ENCODE measurements at places on chromosomes 3 and 15.

- H3K4me3 ChIP-seq: no peak overlapping the region
- H3K4me1 ChIP-seq: no peaks in the 10 kb centered on the region
- DNase-seq: no peak
- no peaks in the 10 kb centered on the region for H3K36me3 ChIP-seq
- H3K27ac ChIP-seq: no peak overlapping the region
These were observed 705.8 kb downstream of the NR2F2 start for GRCh38 chr15:97036301-97036700.

GRCh38 chr3:24756101-24756888, 261.6 kb upstream of the THRB start:
- H3K4me1 ChIP-seq: no peaks in the 10 kb centered on the region
- H3K4me3 ChIP-seq: no peak overlapping the region
- H3K36me3 ChIP-seq: no peaks in the 10 kb centered on the region
- DNase-seq: no peak
- no peaks in the 10 kb centered on the region for H3K27me3 ChIP-seq
- H3K27ac ChIP-seq: no peak overlapping the region

DNA sequence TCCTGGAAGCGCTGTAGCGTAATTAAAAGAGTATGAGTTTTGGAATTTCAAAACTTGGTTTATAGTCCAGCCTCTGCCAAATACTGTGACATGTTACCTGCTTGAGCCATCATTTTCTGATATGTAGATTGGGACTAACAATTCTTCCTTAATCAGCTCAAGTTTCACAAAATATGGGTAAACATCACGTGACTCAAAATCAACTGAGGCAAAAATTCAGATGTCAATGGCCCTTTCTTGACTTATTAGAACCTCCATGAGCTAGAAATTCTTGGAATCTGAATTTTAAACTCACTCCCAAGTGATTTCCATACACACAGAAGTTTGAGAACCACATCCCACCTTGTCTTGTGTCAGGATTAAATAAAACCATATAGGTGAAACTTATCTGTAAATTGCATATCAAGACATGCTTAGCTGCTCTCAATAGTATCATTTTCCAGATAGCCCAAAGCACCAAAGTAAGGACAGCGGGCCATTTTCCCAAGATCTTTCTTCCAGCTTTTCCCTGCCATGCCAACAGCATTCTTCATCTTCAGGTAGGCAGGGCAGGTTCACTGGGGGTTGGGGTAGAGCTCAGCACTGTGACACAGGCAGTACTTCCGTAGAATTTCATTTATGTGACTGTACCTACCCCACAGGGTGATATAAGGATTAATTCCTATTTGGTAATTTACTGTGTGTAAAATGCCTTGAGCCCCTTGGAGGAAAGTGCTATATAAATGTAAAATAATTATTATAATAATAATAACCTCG, 379.0 kb downstream of the TIGIT start:
- no peak overlapping the region for H3K27ac ChIP-seq
- peaks cover 6% of the 10 kb centered on the region for H3K36me3 ChIP-seq
- no peaks in the 10 kb centered on the region for H3K27me3 ChIP-seq
- H3K4me1 ChIP-seq: no peaks in the 10 kb centered on the region
- DNase-seq: no peak

DNA sequence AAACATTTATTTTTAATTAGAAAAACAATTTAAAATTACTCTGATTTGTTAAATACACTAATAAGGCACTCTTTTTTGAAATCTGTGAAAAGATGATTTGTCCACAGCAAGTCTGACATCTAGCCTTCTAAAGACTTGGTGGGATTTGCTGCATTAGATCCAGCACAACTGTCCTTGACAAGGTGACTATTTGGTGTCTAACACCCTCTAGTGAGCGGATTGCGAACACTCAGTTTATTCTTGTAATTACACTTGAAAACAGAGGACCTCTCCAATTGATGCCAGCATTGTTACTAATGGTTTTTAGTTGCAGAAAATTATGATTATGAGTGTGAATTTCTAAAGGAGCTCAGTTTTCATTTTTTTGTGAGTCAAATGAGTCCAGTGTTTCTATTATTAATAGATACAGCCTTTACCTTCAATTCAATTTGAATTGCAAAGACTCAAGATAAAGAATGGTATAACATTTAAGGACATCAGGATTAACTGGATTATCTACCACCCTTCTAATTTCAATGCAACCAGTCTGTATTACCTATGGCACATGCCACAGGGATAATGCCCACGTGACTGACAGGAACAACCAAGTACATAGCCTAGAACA, 29.7 kb upstream of the STRIT1 start:
- peak; percentile 25 for DNase-seq
- no peak overlapping the region for H3K4me3 ChIP-seq
- H3K27me3 ChIP-seq: no peaks in the 10 kb centered on the region
- no peaks in the 10 kb centered on the region for H3K4me1 ChIP-seq

DNA sequence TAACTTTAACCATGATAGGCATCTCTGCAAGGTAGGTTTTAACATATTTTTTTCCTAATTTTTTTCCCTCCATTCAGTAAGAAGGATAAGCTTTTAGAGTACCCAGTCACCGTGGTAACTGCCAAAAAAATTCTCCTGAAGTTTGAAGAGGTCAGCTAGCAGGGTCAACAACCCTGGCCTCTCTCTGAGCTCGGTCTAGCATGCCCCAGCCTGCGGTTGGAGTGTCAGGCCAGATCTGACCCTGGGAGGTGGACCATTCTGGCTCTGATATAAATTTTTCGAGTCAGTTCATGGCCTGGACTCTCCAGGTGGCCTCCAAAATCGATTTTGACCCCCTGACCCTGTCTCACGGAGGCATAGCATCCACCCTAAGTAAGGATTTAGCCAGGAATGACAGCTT, 29.7 kb downstream of the SOX2 start:
- no peaks in the 10 kb centered on the region for H3K36me3 ChIP-seq
- DNase-seq: no peak
- H3K27me3 ChIP-seq: peaks cover 17% of the 10 kb centered on the region

DNA sequence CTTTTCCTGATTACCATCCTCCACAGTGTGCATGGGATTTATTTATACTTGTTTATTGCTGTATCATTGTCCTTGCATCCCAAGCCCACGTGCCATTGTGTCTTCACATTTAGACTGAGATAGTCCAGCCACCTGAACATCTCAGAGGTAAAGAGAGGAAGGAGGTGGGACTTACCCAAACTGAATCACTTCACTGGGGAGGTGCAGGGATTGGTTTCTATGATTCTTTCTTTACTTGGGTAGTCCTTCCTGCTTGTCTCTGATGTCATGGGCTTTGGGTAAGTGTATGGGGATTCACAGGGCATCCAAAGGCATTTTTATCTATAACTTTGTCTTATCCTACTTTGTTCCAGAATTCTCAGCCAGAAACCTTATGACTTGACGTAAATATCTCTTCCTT, 141.5 kb upstream of the UMPS start:
- no peaks in the 10 kb centered on the region for H3K36me3 ChIP-seq
- peaks cover 74% of the 10 kb centered on the region for H3K27me3 ChIP-seq
- no peak for DNase-seq
- no peaks in the 10 kb centered on the region for H3K4me1 ChIP-seq

GRCh38 chr15:58179206-58179605, 41.0 kb downstream of the AQP9 start:
- no peak for DNase-seq
- no peak overlapping the region for H3K4me3 ChIP-seq
- peaks cover 38% of the 10 kb centered on the region for H3K27me3 ChIP-seq
- no peaks in the 10 kb centered on the region for H3K4me1 ChIP-seq
- no peak overlapping the region for H3K27ac ChIP-seq

DNA sequence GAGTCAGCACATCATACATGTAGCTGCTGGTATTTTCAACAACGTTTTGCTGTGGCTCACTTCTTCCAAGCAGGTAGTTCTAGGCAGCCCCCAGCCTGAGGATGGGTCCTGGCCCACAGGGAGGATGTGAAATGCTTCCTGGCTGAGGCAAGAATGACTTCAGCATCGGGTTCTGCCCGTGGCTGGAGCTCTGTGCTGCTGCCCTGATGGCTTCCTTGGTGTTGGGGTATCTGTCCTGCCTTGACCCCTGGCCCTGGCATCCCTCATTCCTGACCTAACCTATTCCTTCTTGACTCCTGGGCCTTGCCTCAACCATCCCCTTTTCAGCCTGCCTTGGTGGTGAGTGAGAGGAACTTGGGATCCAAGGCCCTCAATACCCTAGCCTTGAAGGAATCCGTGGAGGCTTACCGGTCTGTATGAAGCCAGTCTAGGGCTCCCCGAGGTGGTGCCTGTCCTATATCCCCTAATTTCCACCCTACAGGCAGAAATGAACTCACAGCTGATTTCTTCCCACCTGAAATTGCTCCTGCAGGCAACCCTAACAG, 300.6 kb downstream of the TLE3 start:
- H3K36me3 ChIP-seq: no peaks in the 10 kb centered on the region
- DNase-seq: no peak
- H3K27me3 ChIP-seq: peaks cover 31% of the 10 kb centered on the region
- no peak overlapping the region for H3K27ac ChIP-seq
- H3K4me1 ChIP-seq: peaks cover 3% of the 10 kb centered on the region

DNA sequence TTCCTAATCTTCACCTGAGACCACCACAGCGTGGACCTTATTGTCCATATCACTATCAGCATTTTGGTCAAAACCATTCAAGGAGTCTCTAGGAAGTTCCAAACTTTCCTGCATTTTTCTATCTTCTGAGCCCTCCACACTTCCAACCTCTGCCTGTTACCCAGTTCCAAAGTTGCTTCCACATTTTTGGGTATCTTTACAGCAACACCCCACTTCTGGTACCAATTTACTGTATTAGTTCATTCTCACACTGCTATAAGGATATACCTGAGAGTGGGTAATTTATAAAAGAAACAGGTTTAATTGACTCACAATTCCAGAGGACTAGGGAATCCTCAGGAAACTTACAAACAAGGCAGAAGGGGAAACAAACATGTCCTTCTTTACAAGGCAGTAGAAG, 103.3 kb upstream of the CBLB start:
- peaks cover 16% of the 10 kb centered on the region for H3K36me3 ChIP-seq
- no peaks in the 10 kb centered on the region for H3K27me3 ChIP-seq
- no peaks in the 10 kb centered on the region for H3K4me1 ChIP-seq
- no peak overlapping the region for H3K27ac ChIP-seq

DNA sequence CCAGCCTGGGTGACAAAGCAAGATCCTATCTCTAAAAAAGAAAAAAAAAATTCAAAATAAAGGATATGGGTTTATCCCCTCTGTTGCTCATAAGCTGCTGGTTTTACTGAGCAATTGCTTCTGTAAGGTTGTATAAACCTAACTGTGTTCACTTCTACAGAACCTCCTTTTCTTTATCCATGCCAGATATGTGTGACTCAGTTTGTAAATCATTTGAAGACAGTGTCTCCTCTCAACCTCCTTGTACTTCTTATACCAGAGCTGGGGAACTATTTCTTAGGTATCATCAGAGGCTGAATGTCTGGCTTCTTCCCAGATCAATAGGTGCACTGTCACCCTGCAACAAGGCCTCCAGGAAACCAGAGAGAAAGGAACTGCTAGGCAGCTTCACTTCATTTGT, 273.8 kb downstream of the CD47 start:
- no peaks in the 10 kb centered on the region for H3K36me3 ChIP-seq
- no peak for DNase-seq
- H3K27ac ChIP-seq: no peak overlapping the region
- H3K4me3 ChIP-seq: no peak overlapping the region
- H3K4me1 ChIP-seq: peaks cover 4% of the 10 kb centered on the region

DNA sequence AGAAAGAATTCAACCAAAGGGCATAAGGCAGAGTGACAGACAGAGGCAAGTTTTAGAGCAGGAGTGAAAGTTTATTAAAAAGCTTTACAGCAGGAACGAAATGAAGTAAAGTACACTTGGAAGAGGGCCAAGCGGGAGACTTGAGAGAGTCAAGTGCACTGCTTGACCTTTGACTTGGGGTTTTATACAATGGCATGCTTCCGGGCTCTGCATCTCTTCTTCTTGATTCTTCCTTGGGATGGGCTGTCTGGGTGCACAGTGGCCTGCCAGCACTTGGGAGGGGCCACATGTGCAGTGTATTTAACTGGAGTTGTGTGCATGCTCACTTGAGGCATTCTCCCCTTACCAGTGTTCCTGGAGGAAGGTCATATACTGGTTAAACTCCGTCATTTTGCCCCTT, 30.4 kb upstream of the KLHL25 start:
- H3K27me3 ChIP-seq: peaks cover 8% of the 10 kb centered on the region
- H3K4me3 ChIP-seq: no peak overlapping the region
- H3K27ac ChIP-seq: no peak overlapping the region
- DNase-seq: no peak

DNA sequence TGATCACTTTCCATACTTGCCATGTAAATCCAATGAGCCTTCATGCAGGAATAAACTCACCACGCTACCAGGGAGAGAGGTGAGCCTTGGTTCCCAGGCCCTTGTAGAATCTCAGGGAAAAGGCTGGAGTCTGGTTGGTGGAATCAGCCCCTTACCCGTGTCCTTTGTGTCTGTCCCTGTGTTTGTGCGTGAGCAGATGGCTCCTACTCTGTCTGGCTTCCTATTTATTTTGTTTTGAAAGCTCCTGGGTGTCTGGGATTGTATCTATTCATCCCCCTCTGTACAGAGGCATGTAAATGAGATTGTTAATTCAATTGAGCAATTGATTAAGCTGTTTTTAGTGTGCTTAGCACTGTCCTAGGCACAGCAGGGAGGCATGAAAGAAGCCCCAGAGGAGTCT, 278.1 kb downstream of the THSD4 start:
- no peaks in the 10 kb centered on the region for H3K36me3 ChIP-seq
- DNase-seq: no peak
- no peak overlapping the region for H3K4me3 ChIP-seq
- H3K4me1 ChIP-seq: no peaks in the 10 kb centered on the region
- H3K27me3 ChIP-seq: peaks cover 33% of the 10 kb centered on the region
- H3K27ac ChIP-seq: no peak overlapping the region

- no peak overlapping the region for H3K27ac ChIP-seq
These were observed 21.4 kb downstream of the CCDC191 start for GRCh38 chr3:114034787-114035545.

DNA sequence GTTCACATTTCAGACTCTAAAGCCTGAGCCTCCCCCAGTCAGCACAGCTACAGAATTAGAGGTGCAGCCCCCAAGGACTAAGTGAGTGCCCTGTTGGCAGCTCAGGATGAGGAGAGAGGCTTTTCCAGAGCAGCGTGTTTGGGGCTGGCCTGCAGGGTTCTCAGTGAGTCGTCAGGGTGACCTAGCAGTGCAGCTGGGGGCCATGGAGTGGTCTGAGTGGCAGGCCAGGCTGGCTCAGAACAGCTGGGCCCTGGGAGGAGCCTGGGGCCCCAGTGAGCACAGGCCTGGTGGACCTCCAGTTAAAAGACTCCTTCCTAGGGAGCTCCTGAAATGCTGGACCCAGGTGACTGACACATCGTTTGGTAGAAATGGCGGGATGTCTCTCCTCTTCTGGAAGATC, 108.3 kb downstream of the SLC49A4 start:
- H3K27me3 ChIP-seq: peaks cover 8% of the 10 kb centered on the region
- peaks cover 4% of the 10 kb centered on the region for H3K36me3 ChIP-seq
- no peak overlapping the region for H3K27ac ChIP-seq
- DNase-seq: no peak

GRCh38 chr3:148937467-148938255, 53.7 kb upstream of the GYG1 start:
- DNase-seq: no peak
- no peaks in the 10 kb centered on the region for H3K36me3 ChIP-seq
- peaks cover 52% of the 10 kb centered on the region for H3K27me3 ChIP-seq
- H3K4me3 ChIP-seq: no peak overlapping the region
- H3K27ac ChIP-seq: no peak overlapping the region

- peaks cover 22% of the 10 kb centered on the region for H3K4me1 ChIP-seq
- H3K27ac ChIP-seq: no peak overlapping the region
- no peak overlapping the region for H3K4me3 ChIP-seq
- peaks cover 1% of the 10 kb centered on the region for H3K36me3 ChIP-seq
- DNase-seq: no peak
- H3K27me3 ChIP-seq: peaks cover 18% of the 10 kb centered on the region
These were observed 1.1 kb downstream of the FAM131A start for GRCh38 chr3:184338511-184338945.

- no peak overlapping the region for H3K4me3 ChIP-seq
- H3K27me3 ChIP-seq: no peaks in the 10 kb centered on the region
- H3K36me3 ChIP-seq: peaks cover 6% of the 10 kb centered on the region
- peak overlapping the region; percentile 63 for H3K27ac ChIP-seq
- peaks cover 66% of the 10 kb centered on the region for H3K4me1 ChIP-seq
These were observed 14.3 kb downstream of the SEMA7A start for GRCh38 chr15:74419432-74419831.

All from naive B cell (primary cell).